ENCODE measurements at places on chromosomes 12 and 14. TPM values are rescaled to one million over a fixed set of nuclear protein-coding genes. Genes with fewer than 3 reads are reported as not detected.
A peak's percentile ranks its signal among the peaks of the same experiment; 100 is the strongest.

- peak; percentile 47 for DNase-seq
These were observed 507 bp downstream of the SPTSSA start for GRCh38 chr14:34461334-34462131.

DNA sequence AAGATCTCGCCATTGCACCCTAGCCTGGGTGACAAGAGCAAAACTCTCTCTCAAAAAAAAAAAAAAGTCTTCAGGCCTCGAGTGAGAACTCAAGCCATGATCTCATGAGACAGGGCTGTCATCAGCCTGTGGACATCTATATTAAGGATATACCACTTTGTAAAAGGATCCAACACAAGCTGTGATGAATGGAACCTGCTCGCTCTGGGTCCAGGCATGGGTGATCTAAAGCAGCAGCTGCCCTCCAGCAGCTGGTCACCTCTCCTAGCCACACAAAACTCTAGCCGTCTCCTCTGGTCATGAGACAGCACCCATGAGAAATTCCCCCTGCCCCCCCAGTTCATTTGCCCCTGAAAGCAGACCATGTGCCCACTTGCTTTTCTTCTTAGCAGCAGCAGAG, 19.1 kb upstream of the DGLUCY start:
- DNase-seq: no peak

- DNase-seq: peak; percentile 14
These were observed 498.4 kb downstream of the RMST start for GRCh38 chr12:97960741-97961608.

The KRT85 gene
- not detected for polyA plus RNA-seq

- no peak for DNase-seq
These were observed 323.6 kb downstream of the ZFP36L1 start for GRCh38 chr14:68469208-68469713.

The KCNA1 gene
- polyA plus RNA-seq: not detected

DNA sequence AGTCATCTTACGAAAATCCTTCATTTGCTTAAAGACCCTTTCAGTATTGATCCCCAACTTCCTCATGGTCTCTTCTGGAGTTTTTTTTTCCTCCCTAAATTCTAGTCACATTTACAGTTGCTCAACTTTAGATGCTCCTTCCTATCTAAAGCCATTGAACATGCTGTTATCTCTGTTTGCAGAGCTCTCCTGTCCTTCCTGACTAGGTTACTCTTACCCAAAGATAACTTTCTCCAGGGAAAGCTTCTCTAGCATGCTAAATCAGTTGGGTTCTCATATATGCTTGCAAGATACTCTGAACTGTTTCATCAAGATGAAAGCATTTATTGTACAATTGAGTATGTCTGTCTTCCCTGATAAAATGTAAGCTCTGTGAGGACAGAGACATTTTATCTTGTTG, 1.8 kb upstream of the RAB21 start:
- DNase-seq: no peak

The CCDC197 gene
- not detected for polyA plus RNA-seq

DNA sequence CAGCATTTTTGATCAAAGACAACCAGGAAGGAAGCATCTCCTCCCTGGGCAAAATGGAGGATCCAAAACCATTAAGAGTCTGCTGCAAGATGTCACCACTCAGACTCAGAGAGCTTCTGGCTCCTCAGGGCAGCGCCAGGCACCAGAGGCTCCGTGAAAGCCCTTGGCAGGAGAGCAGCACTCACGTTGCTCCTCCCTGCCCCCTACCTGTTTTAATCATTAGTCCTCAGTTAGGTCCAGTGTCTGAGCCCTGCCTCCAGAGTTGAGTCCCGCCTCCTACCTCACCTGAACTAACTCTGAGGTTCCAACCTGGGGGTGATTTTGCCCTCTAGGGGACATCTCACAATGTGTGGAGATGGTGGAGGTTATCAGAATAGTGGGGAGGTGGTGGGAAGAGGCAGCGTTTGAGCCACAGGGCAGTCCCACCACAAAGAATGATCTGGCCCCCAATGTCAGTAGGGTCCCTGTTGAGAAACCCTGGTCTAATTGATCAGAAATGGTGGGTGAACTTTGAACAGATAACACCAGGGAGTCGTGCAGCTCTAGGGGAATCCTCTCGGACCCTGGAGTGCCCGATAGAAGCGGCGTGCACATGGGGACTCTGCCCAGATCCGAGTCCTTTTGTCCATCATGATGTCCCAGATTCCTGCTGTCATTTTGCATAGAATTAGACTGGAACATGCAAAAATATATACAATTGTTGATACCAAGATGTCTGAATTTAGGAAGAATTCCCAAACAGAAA, 156.7 kb upstream of the DIO3 start:
- no peak for DNase-seq

GRCh38 chr12:62698701-62699101, 232.1 kb downstream of the MON2 start:
- DNase-seq: peak; percentile 54

The SERPINA12 gene
- not detected for polyA plus RNA-seq

DNA sequence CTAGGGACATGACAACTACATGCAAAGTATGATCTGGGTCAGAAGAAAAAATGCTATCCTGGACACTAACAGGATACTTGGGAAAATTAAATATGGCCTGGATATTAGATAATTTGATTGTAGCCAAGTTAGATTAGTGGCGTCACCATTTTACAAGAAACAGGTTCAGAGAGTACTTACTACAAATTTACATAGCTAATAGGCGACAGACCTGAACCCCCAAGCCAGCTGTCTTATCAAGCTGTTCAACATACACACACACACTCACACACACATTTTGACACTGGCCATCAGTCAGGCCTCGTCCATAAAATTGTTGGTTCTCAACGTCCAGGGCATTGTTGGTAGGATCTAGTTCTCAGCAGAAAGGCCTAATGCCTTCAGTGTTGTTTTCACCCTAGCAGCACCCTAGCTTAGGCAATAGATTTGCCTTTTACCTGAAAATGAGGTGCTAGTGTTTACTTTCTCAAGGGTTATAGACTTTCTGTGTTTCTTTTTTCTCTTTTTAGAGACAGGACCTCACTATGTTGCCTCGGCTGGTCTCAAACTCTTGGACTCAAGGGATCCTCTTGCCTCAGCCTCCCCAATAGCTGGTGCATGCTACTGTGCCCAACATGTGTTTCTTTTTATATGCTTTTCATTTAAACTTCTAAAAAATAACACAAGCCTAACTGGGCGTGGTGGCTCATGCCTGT, 3.3 kb upstream of the C14orf93 start:
- DNase-seq: no peak

The CLEC6A gene
- polyA plus RNA-seq: not detected

DNA sequence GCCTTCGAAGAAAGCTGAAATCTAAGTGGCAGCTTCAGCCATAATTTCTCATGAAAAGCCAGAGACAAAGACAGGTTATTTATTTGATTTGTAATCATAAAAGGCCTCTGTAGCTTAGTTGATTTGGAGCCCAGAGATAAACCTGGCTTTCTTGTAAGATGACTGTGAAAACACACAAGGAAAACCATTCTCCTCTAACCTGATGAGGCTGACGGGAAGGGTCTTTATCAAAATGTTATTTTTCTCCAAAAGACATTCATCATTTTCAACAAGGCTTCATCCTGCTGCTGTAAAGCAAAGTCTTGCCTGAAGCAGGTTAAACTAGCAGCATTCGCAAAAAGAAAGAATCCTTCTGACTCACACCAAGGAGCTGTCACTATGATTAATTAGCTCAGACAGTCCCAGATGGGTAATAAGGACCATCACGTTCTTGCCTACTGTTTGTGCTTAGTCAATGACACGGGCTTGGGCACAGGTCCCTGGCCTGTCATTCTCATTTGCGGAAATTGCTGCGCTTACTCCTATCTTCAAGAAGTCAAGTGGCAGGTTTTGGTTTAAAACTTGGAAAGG, 286.6 kb downstream of the C12orf75 start:
- DNase-seq: peak; percentile 80

DNA sequence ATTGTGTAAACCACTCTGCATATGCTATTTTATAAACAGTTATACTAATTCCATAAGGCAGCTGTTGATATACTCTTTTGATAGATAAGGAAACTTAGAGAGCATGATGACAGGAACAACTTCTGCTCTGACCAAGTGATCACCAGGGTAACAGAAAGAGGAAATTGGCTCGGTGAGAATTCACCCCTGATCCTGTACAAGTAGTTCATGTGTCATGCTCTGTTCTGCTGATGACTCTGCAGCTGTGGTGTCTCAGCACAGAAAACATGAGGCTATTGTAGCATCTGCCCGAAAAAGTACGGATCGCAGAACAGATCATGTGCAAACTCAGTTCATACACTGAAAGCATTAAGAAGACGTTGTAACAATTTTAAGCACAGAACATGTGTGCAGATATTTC, 345.0 kb downstream of the LRIG3 start:
- peak; percentile 59 for DNase-seq

The RNASE7 gene
- not detected for polyA plus RNA-seq

GRCh38 chr14:42000450-42000849, 393.8 kb downstream of the LRFN5 start:
- DNase-seq: no peak

The CLEC2D gene
- 2.5 TPM for polyA plus RNA-seq

GRCh38 chr12:85755760-85756159, 80.4 kb downstream of the RASSF9 start:
- no peak for DNase-seq

- DNase-seq: no peak
These were observed 8.4 kb upstream of the PIANP start for GRCh38 chr12:6708960-6709394.

GRCh38 chr12:131987552-131987951, 37.8 kb downstream of the EP400 start:
- no peak for DNase-seq

DNA sequence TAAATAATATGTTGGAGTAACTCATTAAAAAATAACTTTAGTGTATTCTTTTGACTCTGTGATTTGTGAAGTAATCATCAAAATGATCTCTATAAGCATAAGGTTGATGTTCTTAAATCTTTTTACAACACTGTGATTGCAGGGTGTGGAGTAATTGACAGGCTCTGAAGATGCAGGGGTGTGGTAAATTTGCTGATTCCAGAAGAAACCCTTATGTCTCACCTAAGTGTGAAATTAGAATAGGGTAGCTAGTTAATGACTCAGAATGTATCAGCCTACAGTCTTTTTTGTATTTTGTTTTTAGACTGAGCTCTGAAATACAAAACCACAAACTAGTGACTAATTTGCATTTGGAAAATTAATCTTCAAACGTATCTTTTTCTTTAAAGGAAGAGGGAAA, 5.9 kb downstream of the PRPF39 start:
- peak; percentile 75 for DNase-seq

DNA sequence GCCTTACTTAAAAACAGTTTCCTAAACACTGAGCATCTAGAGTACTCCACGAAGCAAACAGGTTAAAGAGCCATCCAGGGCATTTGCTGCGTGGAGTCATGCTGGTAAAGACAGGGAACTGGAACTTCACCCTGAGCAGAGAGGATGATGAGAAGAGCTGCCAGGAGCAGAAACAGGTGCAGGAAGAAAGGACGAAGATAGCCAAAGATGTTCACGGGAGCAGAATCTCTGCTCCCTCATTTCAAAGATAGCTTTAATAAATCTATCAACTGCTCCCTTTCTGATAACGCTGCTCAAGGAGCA, 280.8 kb upstream of the FKBP4 start:
- no peak for DNase-seq

The CLEC4E gene
- not detected for polyA plus RNA-seq

- peak; percentile 61 for DNase-seq
These were observed 104.1 kb downstream of the IGF1 start for GRCh38 chr12:102376181-102376747.

DNA sequence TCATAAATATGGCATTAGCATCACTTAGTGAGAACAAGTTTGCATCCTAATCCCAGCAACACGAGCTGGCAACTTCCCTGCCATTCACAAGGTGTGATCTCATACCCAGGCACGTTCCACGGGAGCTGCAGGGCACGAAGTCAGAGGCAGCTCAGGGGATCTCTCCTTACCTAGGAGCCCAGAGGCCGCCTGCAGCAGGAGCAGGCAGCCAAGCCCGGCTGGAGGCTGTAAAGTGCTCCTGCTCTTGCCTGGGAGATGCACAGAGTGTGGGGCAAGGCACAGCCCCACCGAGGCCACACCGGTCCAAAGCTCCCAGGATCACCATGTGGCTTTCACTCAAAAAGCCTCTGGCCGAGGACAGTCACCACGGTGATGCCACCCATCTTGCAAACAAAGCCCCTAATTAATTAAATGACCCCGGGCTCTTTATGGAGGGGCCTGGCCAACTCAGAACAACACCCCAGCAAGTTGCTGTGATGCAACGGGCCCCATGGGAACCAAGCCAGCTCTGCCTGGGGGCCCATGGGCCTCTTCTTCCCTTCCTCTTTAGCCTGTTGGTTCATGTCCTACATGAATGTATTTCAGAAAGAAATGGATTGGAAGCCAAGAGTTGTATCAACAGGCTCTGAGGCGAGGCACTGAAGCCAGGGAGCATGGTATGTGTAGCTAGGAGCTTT, 26.5 kb downstream of the NUAK1 start:
- no peak for DNase-seq

The A2M gene
- 300 TPM for polyA plus RNA-seq

The CD163 gene
- polyA plus RNA-seq: 0.03 TPM

The ASIC1 gene
- 2.6 TPM for polyA plus RNA-seq

GRCh38 chr14:65002586-65003210, 16.0 kb downstream of the FNTB start:
- peak; percentile 42 for DNase-seq

DNA sequence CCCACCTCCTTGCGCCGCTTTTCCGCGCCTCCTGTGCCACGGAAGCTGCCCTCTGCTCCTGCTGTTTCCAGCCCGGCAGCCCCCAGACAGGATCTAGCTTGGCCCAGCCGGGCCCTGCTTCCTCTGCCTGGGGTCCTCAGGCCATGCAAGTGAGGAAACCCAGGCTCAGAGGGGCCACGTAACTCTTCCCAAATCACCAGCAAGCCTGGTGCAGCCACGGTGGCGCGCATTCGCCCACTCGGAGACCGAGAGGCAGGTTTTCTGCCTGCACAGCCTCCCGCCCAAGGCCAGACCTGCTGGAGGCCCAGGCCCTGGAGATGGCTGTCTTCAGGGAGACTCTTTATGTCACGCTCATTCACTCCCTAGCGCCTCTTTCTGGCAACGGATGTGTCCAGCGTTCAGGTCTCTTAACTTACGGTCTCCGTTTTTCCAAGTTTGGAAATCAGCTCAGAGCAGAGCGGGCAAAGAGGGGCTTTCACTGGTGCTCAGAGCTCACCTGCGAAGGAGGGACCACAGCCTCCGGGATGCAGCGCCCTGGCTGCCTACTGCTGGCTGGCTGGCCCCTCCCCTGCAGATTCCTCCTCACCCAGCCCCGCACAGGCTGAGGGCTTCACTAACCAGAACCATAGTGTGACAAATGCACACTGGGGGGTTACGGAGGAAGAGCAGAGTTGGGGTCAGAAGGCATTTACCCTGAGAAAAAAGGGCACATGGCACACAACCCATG, 20.6 kb upstream of the CEP170B start:
- DNase-seq: no peak

Data from fibroblast of lung (primary cell).